H7 (cell line): ENCODE measurements at places on chromosomes 11 and 22. TPM values are rescaled to one million over a fixed set of nuclear protein-coding genes. Genes with fewer than 3 reads are reported as not detected.

The C11orf97 gene
- total RNA-seq: not detected in 2 replicates

The OR6T1 gene
- not detected in 2 replicates for total RNA-seq

The CLNS1A gene
- total RNA-seq: 167 and 242 TPM in 2 replicates

The ARHGAP8 gene
- total RNA-seq: 24.8 and 28.3 TPM in 2 replicates

The RIMBP3B gene
- total RNA-seq: 0.22 and 0.24 TPM in 2 replicates

The TRIM48 gene
- not detected in 2 replicates for total RNA-seq

The CLDN5 gene
- total RNA-seq: 2.0 and 3.0 TPM in 2 replicates

The PDGFD gene
- 2.4 and 4.0 TPM in 2 replicates for total RNA-seq

The ANKK1 gene
- not detected in 2 replicates for total RNA-seq

The TTLL12 gene
- 90.5 and 100 TPM in 2 replicates for total RNA-seq

The THOC5 gene
- total RNA-seq: 35.7 and 58.1 TPM in 2 replicates

The C22orf39 gene
- total RNA-seq: 42.3 and 45.3 TPM in 2 replicates

The MS4A12 gene
- not detected in 2 replicates for total RNA-seq

The GAB4 gene
- total RNA-seq: 0.18 and 0.21 TPM in 2 replicates

The WBP2NL gene
- not detected in 2 replicates for total RNA-seq

The IGF2 gene
- total RNA-seq: 0.78 and 1.2 TPM in 2 replicates

The GRM5 gene
- not detected in 2 replicates for total RNA-seq

The TBX10 gene
- total RNA-seq: 0.07 TPM in 1 of 2 replicates, not detected in the other

The LRRC56 gene
- total RNA-seq: 1.3 and 1.5 TPM in 2 replicates

The SYT13 gene
- 6.1 and 9.6 TPM in 2 replicates for total RNA-seq

The PLAAT2 gene
- total RNA-seq: not detected in 2 replicates

The RNF26 gene
- total RNA-seq: 26.4 and 28.9 TPM in 2 replicates

The CALCA gene
- total RNA-seq: 0.76 and 1.1 TPM in 2 replicates

The FOLR2 gene
- not detected in 2 replicates for total RNA-seq

The C11orf42 gene
- not detected in 2 replicates for total RNA-seq

The TRIM6 gene
- 27.4 and 40.6 TPM in 2 replicates for total RNA-seq

The FLRT1 gene
- total RNA-seq: 0.94 and 1.7 TPM in 2 replicates

The NPAS4 gene
- total RNA-seq: 0.04 TPM in 1 of 2 replicates, not detected in the other

The SHANK2 gene
- 9.7 and 14.8 TPM in 2 replicates for total RNA-seq

The IFITM10 gene
- 0.42 and 0.74 TPM in 2 replicates for total RNA-seq

The OR6A2 gene
- total RNA-seq: 0.04 and 0.07 TPM in 2 replicates

The RNF214 gene
- 10.1 and 14.9 TPM in 2 replicates for total RNA-seq

The SLC3A2 gene
- 271 and 340 TPM in 2 replicates for total RNA-seq

The ZNF215 gene
- 7.1 and 11.8 TPM in 2 replicates for total RNA-seq

The LDHAL6A gene
- total RNA-seq: not detected in 2 replicates

The POU2AF2 gene
- not detected in 2 replicates for total RNA-seq

The KRTAP5-10 gene
- 0.14 TPM in 1 of 2 replicates, not detected in the other for total RNA-seq

The C11orf87 gene
- total RNA-seq: not detected in 2 replicates

The CARD16 gene
- not detected in 2 replicates for total RNA-seq

The NLRP14 gene
- 0.07 and 0.11 TPM in 2 replicates for total RNA-seq

The BTBD10 gene
- 25.9 and 27.7 TPM in 2 replicates for total RNA-seq

The DENND6B gene
- total RNA-seq: 0.52 and 1.1 TPM in 2 replicates

The FXYD6 gene
- total RNA-seq: 17.8 and 32.8 TPM in 2 replicates

The SLC37A2 gene
- total RNA-seq: 0.73 and 0.89 TPM in 2 replicates

The MEI1 gene
- total RNA-seq: not detected in 2 replicates

The SYT12 gene
- 2.3 and 2.8 TPM in 2 replicates for total RNA-seq

The RTN4RL2 gene
- total RNA-seq: 3.1 and 3.4 TPM in 2 replicates

The TRIM29 gene
- 0.17 TPM in 1 of 2 replicates, not detected in the other for total RNA-seq

The PKDREJ gene
- 0.07 TPM in 1 of 2 replicates, not detected in the other for total RNA-seq

The RAPSN gene
- 0.33 and 0.42 TPM in 2 replicates for total RNA-seq
